ENCODE measurements at places on chromosomes 2 and 18.
A peak's percentile ranks its signal among the peaks of the same experiment; 100 is the strongest.

- no peak for DNase-seq
Observed at GRCh38 chr2:180368881-180369280, 361.8 kb upstream of the CWC22 start.

GRCh38 chr2:15158100-15158499 is 403.0 kb downstream of the NBAS start:
- DNase-seq, result no peak

DNA sequence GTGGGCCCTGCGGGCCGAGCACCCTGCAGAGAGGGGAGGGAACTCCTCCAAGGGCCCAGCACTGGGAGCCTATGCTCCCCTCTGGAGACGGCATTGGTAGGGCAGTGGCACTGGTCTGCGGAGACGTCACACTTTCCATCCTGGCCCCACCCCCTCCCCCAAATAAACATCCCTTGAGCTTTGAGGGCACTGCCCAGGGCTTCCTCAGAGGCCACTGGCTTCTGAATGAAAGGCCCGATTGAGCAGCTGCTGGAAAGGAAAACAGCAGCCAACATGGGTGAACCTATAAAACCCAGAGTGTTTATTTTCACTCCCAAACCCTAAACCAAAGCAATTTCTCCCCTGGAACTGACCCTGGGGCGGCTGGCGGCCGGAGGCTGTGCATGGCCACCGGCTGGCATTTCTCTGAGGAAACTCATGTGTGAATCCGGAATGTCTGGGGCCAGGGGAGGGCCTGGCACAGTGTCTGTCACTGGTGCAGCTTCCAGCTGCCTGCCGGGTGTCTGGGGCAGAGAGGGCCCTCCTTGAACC is 138.9 kb downstream of the DYSF start:
- no peak for DNase-seq

DNA sequence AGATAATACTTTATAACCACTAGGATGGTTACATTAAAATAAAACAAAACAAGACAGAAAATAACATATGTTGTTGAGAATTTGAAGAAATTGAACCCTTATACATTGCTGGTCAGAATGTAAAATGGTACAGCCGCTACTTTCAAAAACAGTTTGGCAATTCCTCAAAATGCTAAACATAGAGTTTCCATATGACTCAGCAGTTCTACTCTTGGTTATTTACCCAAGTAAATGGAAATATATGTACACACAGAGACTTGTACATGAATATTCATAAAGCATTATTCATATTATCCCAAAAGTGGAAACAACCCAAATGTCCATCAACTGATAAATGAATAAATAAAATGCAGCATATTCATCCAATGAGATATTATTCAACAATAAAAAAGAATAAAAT is 92.5 kb upstream of the LRATD1 start:
- no peak for DNase-seq

DNA sequence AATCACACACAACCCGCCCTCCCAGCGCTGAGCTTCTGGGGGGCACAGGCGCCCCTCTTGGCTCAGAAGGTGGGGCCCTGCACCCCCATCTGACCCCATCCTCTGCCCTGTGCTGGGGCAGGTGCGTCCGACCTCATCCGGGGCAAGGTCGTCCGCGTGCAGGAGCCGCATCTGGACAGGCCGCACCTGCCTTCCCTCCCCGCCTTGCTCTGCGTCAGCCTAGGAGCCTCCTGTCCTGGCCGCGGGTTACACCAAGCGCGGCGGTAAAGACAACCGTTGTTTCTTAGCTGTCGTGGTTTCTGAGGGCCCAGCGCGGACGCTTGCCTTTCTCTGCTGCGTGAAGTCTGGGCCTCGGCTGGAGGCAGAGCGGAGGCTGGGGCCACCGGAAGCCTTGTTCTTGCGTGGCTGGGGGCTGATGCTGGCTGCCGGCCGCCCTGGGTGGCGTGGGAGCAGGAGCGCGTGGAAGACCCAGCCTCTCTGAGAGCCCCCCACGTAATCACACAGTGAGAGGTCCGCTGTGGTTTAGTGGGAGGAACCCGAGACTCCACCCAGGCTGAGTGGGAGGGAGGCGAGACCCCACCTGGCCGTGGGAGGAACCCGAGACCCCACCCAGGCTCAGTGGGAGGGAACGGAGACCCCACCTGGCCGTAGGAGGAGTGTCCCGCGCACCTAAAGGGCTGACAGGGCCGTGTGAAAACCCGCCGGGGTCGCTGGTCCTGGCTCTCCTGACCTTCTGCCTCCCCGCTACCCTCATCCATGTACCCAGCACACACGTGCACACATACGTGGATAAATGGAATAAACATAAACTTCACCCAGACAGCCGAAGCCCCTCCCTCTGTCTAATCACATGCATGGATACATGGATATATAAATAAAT is 51.8 kb downstream of the KCNG2 start:
- no peak for DNase-seq

GRCh38 chr18:23136326-23137096 is 1.2 kb downstream of the CABLES1 start:
- no peak for DNase-seq

DNA sequence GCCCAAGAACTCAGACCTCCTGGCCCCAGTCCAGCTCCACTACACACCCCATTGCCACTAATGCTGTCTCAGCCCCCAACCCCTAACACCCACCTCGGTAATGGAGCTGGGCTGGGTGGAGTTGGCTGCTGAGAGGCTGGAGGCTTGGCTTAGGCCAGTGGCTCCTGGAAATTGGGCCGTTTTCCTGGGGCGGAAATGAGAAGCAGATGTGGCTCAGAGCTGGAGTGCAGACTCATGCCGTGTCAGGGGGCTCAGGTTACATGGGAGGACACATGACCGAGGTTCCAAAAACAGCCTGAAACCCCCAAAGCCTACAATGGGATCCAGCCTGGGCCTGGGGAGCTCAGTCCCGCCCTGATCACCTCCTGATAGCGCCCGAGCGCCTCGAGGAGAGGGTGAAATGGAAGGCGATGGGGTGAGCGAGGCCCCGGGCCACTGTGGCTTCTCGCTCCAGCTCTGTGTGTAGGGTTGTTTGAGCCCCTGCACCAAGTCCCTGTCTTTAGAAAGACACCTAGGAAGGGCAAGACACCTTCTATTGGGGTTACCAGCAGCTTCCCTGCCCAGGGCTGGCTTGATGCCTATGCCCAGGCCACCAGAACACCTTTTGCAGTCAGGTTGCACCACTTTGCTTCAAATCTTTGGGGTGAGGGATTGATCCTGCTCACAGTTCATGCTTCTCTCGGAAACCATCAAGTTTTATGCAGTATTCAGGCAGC is 175.7 kb upstream of the HAAO start:
- DNase-seq, result no peak

- DNase-seq, result no peak
Observed at GRCh38 chr2:106165561-106165960, 28.5 kb downstream of the UXS1 start.

DNA sequence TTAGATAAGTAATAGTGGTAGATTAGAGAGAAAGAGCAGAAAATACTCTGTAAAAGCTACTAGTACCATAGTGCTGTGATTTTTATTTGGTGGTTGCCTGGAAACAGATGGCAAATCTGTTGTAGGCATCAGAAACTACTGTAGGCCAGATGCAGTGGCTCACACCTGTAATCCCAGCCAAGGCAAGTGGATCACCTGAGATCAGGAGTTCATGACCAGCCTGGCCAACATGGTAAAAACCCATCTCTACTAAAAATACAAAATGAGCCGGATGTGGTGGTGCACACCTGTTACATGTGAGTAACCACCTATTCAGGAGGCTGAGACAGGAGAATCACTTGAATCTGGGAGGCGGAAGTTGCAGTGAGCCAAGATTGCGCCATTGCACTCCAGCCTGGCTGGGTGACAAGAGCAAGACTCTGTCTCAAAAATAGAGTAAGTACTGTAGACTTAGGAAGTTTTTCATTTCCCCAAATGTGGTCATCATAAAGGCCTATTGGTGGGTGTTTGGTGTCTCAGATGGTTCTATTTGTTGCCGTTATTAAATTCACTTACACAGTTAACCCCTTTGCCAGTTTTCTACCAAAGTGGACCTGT is 79.6 kb downstream of the SPTBN1 start:
- DNase-seq, result peak; percentile 42

DNA sequence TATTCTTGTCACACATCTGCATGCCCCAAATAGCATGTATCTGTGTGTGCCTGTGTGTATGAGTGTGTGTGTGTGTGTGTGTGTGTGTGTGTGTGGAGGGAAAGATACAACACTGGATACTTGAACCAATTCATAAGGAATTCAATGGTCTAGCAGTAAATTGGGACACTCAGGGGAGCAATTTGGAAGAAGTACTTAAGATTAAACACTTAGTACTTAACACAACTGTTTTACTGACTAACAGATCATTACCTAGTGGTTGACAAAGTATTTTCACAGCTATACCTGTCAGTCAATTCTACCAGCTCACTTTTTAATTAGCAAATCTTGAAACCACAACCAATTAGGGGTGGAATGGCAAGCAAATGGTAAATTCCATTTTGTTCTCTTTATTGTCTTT is 1024.1 kb downstream of the TMEM182 start:
- DNase-seq, result no peak

GRCh38 chr2:94999431-94999883 is 26.1 kb upstream of the MAL start:
- DNase-seq, result no peak

GRCh38 chr2:169619946-169620345 is 35.8 kb downstream of the PPIG start:
- no peak for DNase-seq

GRCh38 chr2:237134321-237135230 is 48.9 kb downstream of the COPS8 start:
- no peak for DNase-seq

- DNase-seq, result no peak
Observed at GRCh38 chr18:13284330-13285027, 65.9 kb downstream of the LDLRAD4 start.

- no peak for DNase-seq
Observed at GRCh38 chr18:39655341-39655740, 2089.7 kb upstream of the CELF4 start.

DNA sequence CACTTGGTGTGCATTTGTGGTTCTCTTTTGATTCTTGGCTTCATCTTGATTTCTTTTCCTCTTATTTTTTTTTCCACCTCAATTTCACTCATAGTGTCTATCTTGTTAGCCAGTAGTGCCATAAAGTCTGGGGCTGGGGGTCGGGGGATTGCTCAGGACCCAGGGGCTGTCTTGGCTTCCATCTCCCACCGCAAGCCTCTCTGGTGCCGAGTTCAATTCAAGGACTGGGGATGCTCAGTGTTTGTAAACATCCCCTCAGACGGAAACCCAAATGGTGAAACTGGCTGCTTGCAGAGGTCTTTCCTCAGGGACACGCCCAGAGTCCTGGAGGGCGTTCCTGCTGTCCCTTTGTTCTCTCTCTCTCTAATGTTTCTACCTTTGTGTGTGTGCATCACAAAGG is 173.3 kb downstream of the TWIST2 start:
- DNase-seq, result no peak

DNA sequence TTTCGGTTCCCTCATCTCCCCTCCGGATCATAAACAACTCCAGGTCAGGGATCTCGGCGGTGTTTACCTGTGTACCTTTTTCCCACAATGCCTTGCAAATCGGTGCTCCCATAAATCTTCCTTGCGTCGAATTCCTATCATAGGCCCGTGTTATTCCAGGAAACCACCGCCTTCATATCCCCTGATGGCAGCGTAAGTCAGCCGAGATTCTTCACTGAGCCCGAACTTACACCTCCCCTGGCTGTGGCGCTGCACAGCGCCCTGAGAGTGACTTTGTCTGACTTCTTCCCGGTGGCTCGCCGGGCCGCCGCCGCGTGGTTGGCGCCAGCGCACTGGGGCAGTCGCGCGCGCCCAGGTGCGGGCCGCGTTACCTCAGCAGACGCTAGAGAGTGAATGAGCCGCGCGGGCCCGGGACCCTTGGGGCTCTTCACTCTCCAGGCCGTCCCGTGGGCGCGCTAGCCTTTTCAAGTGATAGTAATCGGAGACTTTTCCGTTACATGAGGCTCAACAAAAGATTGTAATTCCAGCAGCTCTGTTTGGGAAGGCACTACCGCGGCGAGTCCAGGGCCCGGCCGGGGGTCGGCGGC is 101.6 kb downstream of the SPTBN1 start:
- DNase-seq, result peak; percentile 77

GRCh38 chr2:73990531-73990930 is 5.8 kb downstream of the TET3 start:
- no peak for DNase-seq

DNA sequence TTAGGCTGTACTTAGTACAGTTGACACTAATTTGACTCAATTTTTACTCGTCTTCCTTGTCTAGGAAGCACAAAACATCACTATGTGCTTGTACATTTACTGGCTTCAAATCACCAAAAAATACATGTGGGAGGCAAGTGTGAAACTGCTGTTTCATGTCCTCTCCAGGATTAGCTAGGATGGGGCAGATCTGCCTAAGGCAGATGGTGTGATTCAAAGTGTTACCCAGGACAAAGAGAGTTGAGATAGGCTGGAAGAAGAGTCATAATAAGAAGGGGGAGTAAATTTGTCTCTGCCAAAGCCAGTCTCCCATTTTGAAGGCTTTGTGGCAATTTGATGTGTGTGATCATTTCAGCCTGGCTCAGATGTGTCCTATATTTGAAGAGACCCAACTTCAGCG is 821.6 kb upstream of the ZEB2 start:
- no peak for DNase-seq

DNA sequence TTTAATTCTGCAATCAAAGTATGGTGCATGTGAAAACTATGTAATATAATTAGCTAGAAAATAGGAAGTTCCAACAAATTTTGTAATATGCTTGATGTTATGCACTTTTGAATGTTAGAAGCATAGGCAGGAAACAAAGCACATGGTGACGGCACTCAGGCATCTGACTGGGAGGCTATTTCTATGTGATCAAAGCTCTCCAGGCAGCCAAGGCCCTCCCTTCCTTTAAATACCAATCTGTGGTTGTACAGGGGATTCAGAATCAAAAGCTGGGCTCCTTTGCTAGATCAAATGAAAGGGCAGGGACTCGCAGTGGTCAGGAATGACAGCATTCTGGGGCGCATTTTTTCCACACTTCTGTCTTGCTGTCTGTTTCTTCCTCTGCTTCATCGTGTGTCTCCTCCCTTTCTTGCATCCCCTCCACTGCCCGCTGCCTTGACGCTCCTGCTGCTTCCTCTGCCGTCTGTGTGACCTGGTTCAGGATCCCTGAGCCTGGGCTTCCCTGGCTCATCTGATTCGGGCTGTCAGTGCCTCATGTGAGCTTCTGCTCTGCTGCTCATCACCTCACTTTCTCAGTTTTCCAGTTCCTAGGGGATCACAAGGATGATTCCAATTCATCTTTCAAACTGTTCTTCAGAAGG is 30.9 kb downstream of the TMEM182 start:
- no peak for DNase-seq

DNA sequence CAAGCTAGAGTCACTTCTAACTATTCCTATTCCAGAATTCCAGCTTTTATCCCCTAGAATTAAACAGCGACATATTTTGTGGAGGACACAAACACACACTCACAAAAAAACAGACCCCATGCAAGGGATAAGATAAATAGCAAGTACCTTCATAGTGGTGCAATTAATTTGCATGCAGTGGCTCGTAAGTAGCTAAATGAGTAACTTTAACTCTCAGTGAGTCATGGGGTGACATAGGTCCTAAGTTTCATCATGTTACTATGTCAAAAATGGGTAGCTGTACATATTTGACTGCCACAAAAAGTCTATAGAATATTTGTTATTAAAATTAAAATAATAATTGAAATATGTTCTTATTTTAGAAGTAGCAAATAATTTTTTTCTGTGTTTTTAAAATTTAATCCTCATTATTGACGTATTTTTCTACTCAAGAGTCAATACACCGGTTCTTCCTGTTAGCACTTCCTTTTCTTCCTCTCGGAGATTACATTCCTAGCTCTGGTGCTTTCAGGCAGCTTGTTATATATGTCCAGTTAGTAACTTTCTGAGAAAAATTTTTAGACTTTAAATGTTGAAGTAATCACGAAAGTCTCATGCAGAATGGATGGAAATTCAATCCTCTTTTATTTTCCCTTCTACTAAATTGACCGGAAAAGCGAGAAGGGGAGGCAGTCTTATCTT is 247.0 kb downstream of the KCNH7 start:
- DNase-seq, result no peak

All from CD4-positive, alpha-beta T cell treated with Interleukin-4 for 1 hour (primary cell).